CD8-positive, alpha-beta memory T cell (primary cell): ENCODE measurements at places on chromosomes 11 and 22. TPM values are rescaled to one million over a fixed set of nuclear protein-coding genes. Genes with fewer than 3 reads are reported as not detected.

Gene PLXNB2
- polyA plus RNA-seq: 0.17 TPM

Gene RIMBP3C
- 0.33 TPM for polyA plus RNA-seq

GRCh38 chr11:102760344-102761035, 19.9 kb downstream of the MMP10 start:
- H3K27me3 ChIP-seq: no peaks in the 10 kb centered on the region
- no peaks in the 10 kb centered on the region for H3K36me3 ChIP-seq
- no peak overlapping the region for H3K27ac ChIP-seq
- no peaks in the 10 kb centered on the region for H3K4me1 ChIP-seq
- DNase-seq: no peak

GRCh38 chr11:67397536-67397935, 4.1 kb downstream of the PPP1CA start:
- no peaks in the 10 kb centered on the region for H3K27me3 ChIP-seq
- H3K4me1 ChIP-seq: peaks cover 53% of the 10 kb centered on the region
- H3K4me3 ChIP-seq: no peak overlapping the region
- peaks cover 24% of the 10 kb centered on the region for H3K36me3 ChIP-seq
- H3K27ac ChIP-seq: no peak overlapping the region

DNA sequence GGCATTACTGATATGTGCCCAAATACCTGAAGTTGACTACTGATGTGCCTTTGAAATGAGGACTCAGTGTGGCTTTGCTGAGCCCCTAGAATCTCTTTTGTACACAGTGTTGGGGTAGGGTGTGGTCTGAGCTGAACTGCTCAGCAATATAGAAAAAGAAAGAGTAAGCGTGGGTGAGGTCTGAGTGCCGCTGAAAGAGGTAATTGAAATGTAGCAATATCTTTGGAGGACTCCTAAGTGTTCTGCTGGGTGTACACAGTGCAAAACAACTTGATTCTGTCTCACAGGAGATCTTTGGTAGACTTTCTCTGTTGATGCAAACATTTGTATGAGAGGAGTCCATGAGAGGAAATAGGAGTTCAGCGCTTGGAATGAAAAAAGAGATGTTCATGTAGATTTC, 73.7 kb upstream of the PTPN5 start:
- H3K27ac ChIP-seq: no peak overlapping the region
- no peaks in the 10 kb centered on the region for H3K36me3 ChIP-seq
- peaks cover 3% of the 10 kb centered on the region for H3K27me3 ChIP-seq
- DNase-seq: no peak
- H3K4me3 ChIP-seq: no peak overlapping the region
